ENCODE measurements at places on chromosomes 3 and 15.

DNA sequence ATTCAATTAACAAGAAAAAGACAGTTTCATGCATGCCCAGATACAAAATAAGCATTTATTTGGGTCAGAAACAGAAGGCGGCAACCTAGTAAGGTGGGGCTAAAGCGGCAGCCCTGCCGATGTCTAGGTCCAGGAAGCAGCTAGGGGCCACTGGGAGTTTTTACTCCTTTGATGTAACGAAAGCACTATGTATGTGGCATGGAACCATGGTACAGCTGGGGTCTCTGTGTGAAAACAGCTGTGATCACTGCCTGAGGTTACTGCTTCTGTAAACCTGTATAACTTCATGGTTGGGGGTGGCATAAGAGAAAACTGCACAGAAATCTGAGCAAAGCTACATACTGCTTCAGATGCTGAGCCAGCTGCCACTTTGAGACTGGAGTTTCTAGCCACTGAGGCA, 119.5 kb downstream of the ZNF280D start:
- no peak for DNase-seq

- no peak for DNase-seq
Measured at GRCh38 chr3:182979674-182980191, 605 bp downstream of the DCUN1D1 start.

DNA sequence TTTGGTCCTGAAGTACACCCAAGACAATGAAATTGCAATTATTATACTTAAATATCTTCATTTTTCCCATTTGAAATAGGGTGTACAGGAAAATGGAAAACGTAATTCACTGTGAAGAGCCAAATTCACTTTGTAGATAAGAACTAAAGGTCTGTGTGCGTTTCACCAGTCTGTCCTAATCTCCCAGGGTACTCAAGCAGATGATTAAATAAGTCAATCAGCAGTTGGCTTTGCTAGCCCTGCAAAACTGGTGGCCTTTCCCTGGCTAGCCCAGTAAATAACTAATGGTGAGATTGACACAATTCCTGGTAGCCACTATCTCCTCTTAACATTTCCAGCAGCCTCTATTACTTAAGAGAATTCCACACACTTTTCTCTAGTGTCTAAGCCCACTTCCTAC, 389.3 kb downstream of the TBL1XR1 start:
- no peak for DNase-seq

DNA sequence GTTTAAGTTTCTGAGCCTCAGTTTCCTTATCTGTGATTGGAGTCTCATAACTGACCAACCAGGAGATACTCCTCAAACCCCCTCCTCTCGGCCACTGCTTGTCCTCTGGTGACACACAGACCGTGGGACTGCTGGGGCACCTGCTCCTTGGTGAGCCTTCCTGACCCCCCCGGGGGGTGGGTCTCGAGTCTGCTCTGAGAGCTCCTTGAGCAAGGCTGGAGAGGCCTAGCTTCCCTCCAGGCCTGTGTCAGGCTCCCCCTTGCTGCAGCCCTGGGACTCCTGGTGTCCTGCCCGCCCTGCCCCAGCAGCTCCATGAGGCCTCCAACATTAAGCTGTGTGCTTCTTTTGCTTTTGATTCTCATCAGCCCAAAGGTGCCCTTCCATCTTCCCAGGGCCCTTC, 27.7 kb downstream of the SRPRB start:
- DNase-seq, result no peak

- no peak for DNase-seq
Measured at GRCh38 chr3:110811050-110811449, 260.6 kb upstream of the NECTIN3 start.

GRCh38 chr3:126654571-126655383, at the start of gene TXNRD3:
Gene TXNRD3 (minus strand): TSS chr3:126655124.
- DNase-seq, result peak; percentile 86

- no peak for DNase-seq
Measured at GRCh38 chr3:165192610-165193192, 3.5 kb downstream of the SLITRK3 start.

GRCh38 chr15:42427429-42428223, 63.3 kb downstream of the ZNF106 start:
- DNase-seq, result no peak

DNA sequence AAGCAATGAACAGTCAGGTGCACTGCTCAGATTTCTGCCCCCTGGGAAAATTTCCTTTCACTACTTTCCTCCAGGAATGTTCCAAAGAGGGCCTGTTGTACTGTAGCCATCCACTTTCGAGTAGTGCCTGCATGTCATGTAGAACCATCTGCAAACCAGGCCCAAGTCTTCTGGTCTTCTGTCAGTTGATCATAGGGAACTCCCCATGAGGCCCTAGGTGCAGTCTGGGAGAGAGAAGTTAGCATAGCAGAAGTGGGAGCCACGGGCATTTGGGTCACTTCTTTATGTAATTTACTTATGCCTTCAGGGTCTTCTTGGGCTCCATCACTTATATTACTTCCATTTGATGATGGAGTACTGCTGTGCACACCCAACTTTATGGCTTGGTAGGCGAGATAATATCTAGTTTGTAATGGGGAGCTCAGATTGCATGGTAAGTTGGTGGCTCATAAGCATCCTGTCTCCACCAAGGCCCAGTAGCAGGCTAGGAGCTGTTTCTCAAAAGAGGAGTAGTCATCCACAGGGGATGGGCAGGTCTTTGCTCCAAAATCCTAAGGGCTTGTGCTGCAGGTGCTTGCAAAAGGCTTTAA, 151.4 kb downstream of the NFKBIZ start:
- no peak for DNase-seq

- DNase-seq, result peak; percentile 74
Measured at GRCh38 chr15:33201491-33202231, 7.1 kb upstream of the FMN1 start.

DNA sequence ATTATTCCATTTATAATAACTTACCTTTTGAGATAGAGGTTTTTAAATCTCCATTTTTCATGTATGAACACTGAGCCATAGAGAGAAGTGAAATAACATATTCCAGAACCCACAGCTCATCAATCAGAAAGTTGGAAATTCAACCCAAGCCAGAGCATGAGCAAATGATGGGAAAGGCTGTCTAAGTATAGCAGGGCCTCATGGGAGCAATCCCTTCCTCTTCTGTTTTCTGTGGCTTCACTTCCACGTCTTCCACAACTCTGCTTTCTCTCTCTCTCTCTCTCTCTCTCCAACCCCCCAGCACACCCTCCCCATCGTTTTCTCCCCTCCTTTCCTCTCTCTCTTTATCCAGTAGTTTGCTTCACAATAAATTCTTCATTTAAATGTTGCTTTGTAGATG, 14.8 kb upstream of the IL1RAP start:
- DNase-seq, result no peak

- DNase-seq, result no peak
Measured at GRCh38 chr15:80679167-80679803, 15.8 kb upstream of the ABHD17C start.

DNA sequence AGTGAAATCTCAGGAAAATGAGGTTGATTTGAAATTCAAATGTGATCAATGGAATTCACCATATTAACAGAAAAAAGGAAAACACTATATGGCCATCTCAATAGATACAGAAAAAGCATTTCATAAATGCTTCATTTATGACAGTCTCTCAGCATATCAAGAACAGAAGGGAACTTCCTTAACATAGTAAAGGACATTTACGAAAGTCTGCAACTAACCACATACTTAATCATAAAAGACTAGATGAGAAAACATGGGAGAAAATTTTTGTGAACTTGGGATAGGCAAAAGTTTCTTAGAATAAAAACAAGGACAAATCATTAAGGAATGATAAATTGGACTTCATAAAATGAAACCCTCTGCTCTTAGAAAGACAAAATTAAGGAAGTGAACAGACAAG, 24.7 kb upstream of the TIPARP start:
- no peak for DNase-seq

GRCh38 chr3:2513986-2514385, 415.3 kb downstream of the CNTN4 start:
- no peak for DNase-seq

DNA sequence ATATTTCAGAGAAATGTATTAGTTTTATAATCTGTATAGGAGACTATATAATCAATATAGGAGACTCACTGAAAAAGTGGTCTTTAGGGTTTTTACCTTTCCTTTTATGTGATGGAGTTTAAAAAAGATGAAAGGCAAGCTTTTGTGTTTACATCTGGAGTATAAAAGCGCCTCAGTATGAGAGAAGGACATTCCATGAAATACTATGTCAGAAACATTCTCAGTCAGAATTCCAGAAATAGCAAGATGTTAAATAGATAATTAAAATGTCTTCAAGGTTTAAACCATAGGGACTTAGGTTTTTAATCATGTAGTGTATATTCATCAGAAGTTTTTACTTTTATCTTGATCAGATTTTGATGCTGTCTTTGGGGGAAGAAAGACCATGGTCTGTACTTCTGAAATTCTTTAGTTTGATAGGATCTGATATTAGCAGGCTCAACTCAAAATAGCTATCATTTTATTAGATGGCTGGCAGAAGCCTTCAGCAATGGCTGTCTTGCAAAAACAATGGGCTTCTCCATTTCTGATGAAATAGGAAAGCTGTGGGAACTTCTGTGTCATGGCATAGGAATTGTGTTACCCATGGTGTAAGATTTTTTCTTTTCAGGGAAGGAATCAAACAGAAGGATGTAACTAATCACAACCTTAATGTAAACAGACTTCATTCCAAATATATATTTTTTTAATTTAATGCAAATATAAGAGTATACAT, 209.6 kb upstream of the PLSCR5 start:
- DNase-seq, result no peak

DNA sequence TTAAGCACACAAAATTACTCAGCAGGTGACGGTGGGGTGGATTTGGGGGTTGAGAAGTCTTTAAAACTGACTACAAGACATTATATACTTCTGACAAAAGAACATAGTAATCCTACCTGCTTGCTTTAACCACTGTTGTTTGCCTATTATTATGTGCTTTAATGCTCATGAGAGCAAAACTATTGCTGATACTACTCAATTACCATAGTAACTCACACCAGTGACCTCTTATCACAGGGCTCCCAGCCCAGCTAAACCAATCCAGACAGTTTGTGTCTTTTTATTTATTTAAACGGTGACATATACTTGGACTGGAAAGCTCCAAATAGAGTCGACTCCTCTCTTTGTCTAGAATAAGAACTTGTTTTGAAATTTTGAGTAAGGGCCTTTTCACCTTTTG, 42.8 kb upstream of the FEZF2 start:
- no peak for DNase-seq

DNA sequence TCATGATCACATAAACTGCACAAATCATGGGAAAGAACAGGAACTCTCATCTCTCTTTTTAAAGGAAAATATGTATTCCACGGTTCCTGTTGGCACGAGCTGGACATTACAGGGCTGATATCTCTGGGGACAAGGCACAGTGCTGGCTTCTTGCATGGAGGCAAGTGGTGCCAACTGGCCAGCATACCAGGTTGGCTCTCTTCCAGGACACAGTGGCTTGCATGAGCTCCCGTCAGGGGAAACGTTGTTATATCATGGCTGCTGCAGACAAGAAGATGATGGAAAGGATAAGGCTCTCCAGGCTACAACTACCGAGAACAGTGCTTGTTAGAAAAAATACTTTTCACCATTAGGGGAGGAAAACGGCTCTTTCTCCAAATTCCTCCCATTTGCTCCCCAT, 283.9 kb downstream of the RORA start:
- no peak for DNase-seq

GRCh38 chr3:54533856-54534255, 394.0 kb downstream of the LRTM1 start:
- DNase-seq, result no peak

DNA sequence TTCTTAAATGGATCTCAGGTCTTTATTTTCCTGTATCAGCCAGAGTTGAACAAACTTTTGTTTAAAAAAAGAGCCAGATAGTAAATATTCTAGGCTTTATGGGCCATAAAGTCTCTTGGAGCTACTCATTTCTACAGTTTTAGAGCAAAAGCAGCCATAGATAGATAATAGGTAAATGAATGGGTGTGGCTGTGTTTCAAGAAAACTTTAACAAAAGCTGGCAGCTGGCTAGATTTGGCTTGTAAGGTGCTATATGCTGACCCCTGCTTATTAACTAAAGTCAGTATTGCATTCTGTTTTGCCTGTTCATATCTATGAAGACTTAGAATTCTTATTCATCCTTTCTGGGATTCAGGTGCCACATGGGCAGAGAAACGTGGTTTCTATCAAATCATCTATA, 29.0 kb downstream of the MFN1 start:
- no peak for DNase-seq

DNA sequence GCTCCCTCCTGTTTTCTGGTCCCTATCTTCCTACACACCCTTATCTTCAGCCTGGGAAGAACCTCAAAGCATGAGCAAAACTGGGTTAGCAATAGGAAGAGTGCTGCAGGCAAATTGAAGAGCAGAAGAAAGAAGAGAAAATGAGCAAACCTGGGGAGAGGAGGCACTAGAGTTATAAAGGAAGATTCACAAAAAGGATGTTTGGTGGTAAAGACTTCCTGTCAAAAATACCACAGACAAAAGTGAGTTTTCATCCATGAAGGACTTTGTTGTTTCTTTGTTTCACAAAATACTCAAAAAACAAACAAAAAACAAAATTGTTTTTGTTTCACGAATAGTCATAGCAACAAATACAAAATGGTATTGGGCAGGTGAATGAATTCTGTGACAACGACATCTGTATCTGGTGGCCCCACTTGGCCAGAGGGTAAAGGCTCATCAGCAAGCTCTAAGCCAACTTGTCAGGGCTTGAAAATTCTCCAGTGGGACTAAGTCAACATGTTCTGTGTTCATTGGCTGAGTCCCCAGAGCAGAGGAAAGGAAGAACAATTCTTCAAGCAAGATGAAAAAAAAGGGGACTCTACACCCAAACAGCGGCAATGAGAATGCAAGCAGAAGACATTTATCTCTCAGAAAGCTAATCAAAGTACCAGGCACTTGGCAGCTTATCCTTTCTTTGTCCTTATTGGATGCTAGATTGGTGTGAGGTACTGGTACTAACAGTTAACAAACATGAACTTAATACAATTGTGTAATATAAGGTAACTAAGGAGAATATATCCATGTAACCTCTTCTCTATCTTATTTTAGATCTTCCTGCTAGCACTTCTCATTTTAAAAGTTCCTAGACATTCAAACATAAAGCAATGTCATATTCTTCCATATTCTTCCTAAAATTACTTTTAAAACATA, 9.7 kb downstream of the ATP8B4 start:
- DNase-seq, result no peak

DNA sequence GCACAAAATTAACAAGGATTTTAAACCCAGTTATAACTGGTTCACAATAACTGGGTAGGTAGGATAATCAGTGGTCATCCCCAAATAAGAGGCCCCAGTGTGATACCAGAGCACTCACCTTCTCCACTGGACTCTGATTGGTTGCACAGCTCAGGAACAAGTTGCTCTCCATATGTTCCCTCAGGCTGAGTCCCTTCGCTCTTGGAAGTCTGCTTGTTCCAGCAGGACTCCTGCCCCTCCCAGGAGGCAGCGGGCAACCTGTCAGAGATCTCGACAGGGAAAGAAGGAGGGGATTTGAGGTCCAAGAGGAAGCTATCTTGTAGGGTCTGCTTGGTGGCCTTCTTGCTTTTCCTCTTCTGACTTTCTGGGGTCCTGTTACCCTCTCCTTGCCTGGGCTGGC, 51.6 kb upstream of the HEG1 start:
- no peak for DNase-seq

DNA sequence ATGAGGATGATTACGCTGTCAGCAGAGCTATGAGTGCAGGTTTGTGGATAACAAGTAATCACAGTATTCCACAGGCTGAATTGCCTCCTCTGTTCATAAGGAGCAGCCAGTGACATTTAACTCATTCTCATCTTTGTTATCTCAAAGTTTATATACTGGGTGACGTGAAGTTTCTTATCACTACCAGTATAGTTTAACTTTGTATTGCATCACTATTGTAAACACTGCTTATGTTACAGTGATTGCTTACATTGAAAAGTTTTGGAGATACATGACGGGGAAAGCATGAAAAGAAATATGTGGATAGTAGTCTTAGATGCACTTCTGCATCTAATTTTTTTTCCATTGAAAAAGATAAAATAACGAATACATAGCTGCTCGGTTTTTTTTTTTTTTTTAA, 429.7 kb downstream of the VGLL3 start:
- DNase-seq, result no peak

All from stimulated activated CD4-positive, alpha-beta T cell treated with anti-CD3 and anti-CD28 coated beads, Interleukin-4, amount 100 ng/mL, for 4 hours (primary cell).